Suppressor macrophage (primary cell): ENCODE measurements at places on chromosomes 5 and 9.

DNA sequence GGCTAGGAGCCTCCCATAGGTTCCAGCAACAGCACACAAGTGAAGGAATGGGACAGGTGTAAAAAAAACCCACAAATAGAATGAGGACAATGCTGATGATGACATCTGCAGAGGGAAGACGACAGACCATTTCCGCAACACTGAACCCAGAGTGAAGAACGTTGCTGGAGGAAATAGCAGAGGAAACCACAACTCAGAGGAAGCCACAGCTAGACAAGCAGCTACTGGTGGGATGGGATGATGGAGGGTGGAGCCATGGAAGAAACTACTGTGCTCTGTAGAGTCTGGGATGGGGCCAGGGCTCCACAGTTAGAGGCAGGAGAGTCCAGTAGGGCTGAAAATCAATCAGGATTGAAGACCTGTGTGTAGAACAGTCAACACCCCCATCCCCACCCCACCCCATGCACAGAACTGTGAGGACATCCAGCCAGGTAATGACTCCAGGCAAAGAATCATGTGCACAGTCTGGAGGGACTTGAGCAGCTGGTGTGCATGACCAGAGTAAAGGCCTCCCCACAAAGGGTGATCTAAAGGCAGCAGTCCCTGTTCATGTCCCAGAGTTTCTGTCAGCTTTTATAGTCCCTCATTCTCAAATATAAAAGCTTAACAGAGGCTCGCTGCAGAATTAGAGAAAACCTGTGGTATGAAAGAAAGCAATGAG lies 65.2 kb upstream of the SPIN1 start:
- peak; percentile 19 for DNase-seq

- DNase-seq: no peak
Observed at GRCh38 chr9:23621188-23621587, 204.9 kb downstream of the ELAVL2 start.

DNA sequence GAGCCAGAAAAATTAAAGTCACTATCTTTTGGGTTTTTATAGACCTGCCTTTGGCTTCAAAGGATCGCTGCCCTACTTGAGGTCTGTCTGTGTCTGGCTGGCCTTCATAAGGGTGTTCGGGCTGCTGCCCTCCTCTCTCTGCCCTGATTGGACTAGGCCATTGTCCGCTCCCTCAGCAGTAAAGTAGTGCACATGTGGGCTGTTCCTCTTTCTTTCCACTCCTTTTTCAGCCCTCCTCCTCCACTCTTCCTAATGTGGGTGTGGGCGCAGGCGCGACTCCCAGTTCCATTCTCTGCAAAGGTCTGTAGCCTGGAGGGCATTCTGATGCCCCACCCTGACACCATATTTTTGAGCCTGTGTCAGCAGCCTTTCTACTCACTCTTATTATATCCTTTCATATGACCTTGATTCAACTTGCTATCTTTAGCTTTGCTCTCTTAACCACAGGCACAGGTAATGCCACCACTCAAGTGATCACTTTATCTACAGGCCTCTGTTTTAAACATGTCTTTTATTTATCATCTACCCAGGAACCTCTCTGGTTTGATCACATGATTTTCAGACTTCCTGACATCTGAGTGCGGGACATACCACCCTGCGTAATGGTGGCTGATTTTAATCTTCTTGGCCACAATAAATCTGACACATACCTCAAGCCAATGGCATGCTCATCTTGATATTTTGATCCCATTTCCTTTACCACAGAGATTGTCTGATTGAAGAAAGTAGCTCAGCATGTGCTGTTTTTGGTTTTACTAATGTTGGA lies 144.5 kb downstream of the AOPEP start:
- DNase-seq: no peak

DNA sequence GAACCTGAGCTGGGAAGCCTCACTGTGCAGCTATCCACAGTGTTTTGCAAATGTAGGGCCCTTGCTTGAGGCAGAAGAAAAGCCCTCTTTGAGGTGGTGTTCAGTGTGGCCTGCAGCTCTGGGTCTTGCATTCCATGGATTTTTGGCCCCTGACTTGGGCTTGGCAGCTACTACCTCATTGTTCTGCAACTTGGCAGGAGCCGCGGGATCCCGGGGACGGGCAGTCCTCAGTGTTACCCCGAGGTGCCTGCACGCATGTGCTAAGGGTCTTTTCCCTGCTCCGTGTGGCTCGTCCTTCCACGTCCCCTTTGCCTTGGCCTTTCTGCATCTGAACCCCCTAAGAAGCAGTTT lies 39.8 kb downstream of the NEK6 start:
- no peak for DNase-seq

DNA sequence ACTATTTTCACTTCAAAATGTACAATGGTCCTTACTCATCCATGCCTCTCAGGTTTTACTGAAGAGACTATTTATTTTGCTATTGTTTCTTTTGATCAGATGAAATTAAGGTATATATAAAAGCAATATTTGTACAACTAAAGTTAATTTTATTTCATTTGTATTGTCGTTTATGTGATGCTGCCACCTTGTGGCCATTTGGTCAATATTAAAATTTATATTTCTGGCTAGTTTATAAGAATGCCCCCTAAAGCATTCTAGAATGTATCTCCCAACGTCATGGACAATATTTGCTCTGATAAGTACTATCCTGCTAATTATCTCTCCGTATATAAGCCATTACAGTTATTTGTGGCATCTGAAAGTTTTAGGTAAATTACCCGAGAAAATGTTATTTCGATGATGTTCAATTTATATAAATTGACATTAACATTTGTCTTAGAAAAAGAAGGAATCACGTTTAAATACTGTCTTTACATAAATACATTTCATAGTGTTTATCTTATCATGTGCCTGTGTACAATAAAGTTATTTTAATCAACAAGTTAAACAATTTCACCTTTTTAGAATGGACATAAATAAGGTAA lies 680.0 kb downstream of the TAF11L14 start:
- peak; percentile 54 for DNase-seq

GRCh38 chr5:21154526-21154925 lies 1166.5 kb upstream of the CDH18 start:
- no peak for DNase-seq

- no peak for DNase-seq
Observed at GRCh38 chr5:88159591-88159990, 109.1 kb downstream of the TMEM161B start.

- no peak for DNase-seq
Observed at GRCh38 chr5:35172533-35172932, 57.8 kb downstream of the PRLR start.

DNA sequence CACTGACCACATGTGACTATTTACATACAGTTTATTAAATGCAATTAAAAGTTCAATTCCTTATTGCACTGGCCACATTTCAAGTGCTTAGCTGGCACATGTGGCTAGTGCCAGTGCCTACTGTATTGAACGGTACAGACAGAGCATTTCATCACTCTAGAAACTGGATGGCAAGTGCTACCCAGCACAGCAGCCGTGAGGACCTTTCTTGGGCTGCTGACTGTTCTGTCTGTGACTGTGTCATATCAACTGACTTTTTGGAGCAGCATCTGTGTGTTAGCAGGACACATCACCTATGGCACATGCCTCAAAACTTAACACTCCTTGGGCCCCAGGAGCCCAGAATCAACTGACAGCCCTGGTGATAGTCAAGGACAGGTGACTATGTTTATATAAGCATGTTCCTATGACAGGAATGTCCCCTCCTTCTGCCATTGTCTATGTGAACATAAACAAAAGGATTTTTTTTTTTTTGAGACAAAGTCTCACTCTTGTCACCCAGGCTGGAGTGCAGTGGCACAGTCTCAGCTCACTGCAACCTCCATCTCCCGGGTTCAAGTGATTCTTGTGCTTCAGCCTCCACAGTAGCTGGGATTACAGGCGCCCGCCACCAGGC lies 8.9 kb downstream of the IRF1 start:
- DNase-seq: no peak

DNA sequence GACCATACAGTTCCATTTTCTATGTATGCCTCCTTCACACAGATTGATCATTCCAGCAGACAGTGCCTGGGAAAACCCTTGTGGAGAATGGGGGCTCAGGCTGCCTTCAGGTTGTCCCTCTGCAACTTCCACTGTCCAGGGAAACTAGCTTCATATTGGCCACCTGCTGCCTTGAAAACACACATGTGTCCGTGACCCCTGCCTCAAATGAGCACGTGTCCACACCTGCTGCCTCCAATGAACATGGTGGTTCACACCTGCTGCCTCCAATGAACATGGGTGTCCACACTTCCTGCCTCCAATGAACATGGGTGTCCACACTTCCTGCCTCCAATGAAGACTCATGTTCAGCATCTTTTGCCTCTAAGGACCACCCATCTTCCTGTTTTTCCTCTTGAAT lies 185.4 kb upstream of the ADCY2 start:
- no peak for DNase-seq

DNA sequence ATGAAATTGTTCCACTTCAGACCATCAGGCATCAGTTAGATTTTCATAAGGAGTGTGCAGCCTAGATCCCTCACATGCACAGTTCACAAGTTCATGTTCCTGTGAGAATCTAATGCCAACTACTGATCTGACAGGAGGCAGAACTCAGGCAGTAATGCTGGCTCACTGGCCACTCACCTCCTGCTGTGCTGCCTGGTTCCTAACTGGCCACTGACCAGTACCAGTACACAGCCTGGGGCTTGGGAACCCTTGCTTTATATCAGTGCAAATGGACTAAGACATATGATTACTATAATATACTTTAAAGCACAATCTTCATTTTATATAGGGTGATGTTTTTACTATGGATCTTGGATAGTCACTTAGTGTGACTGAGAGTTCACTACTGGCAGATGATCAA lies 259.2 kb downstream of the SLCO4C1 start:
- no peak for DNase-seq

DNA sequence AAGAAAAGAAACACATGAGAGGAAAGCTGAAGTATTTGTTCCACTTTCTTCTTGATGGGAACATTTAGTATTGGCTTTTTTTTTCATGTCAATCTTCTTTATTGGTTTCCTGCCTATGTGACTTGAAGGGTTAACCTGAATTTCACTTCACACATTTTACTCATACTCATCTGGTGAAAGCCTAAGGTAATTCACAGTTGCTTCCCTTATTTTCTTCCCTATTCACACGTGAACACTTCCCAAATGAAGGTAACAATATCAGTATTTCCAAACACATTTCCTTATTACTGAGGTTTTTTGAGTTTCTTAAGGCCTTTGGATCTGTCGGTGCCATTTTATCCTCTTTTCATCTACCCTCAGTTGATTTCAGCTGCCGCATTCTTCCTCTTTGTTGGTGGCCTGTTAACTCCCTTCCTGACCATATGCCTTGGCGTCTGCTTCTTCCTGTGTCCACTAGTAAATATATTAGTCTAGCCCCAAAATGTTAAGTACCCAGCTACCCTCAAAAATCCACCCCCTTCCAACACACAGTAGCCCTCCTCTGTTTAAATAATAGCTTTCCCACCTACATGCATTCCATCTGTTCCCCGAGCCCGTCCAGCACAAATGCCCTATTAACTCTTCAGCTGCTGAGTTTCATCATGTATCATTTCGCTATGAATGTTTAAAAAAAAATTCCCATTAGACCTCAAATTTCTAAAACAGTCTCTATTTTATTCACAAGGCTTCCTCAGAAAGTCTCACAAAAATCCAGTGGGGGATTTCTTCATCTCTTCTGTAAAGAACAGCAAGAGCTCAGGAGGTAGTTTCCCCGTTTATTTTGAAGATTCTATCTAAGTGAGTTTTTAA lies 97.3 kb downstream of the USP20 start:
- DNase-seq: peak; percentile 57

GRCh38 chr9:73474002-73474600 lies 322.4 kb downstream of the ANXA1 start:
- no peak for DNase-seq

DNA sequence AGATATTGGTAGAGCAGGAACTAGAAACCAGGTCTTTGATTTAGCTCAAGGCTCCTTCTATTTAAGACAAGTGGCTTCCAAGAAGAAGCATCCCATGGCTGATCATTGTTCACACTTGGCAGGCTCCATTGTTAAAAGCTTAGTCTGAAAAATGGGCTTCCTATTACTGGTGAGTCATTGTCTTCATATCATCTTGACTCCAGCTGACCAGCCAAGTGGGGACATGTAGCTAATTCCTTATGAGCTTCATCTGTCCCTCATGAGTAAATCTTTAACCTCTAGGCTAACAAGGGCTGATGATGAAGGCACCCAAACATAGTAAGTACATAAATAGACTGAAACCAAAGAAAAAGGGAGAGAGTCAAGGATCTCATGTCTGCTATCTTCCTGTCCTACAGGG lies 530.3 kb upstream of the KLF4 start:
- DNase-seq: no peak

- no peak for DNase-seq
Observed at GRCh38 chr5:142576303-142576702, 109.6 kb downstream of the FGF1 start.

DNA sequence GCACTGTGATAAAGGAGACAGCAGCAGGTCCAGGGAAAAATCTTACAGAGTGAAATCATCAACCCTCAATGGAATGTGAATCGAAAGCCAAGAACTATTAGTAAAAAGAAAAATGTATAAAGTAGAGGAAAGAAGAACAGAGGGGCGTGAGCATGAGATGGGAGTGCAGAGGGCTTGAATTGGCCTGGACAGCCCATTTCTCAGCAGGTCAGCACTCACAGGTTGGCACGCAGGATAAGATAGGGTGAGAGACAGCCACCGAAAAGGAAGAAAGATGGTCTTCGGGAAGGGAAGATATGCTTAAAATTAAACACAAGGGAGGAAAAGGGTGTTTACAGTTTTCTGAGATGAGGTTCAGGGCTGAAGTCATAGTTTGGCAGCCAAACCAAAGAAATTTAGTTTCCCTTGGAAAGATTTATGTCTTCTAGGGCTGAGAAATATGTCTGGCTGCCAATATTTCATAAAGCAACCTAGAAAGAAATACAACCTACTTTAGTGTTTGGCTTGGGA lies 524.7 kb downstream of the SPATA31D1 start:
- DNase-seq: no peak

DNA sequence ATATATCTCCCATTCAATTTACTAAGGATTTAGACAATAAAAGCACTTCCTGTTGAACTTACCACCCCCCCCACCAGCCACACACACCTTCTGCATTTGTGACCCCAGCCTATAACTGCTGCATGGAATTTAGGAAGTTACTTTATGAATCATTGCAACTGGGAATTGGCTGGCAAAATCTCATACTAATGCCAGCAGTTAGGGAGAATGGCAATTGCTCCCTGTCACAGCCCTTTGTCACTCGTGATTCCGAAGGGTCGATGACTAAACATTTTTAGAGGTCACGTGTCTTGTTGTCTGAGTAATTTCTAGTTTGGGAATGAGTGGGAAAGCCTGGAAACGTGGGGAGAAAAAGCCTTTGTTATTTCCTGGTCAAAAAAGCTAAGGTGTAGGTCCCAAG lies 46.6 kb upstream of the PCA3 start:
- peak; percentile 68 for DNase-seq

DNA sequence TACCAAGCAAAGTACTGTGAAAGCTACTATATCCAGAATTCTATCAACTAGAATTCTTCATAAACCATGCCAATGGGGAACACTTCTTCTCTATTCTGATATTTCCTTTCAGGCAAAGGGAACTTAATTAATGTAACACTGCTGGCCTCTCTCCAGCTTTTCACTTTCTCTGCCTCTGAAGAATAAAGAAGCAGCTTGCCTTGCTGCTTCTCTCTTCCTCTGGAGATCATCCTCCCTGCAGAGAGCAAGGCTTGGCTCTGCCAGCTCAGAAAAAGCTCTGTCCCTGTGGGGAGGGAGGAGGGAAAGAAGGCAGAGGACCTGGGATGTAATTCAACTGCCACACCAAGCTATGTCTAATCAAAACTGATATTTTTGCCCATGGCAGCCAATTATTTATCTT lies 6.5 kb downstream of the CTNND2 start:
- no peak for DNase-seq

- DNase-seq: no peak
Observed at GRCh38 chr5:129766798-129767197, 18.9 kb downstream of the MINAR2 start.

- DNase-seq: no peak
Observed at GRCh38 chr5:176425791-176426190, 9.5 kb upstream of the CLTB start.
